ENCODE measurements at places on chromosomes 13 and 19.

DNA sequence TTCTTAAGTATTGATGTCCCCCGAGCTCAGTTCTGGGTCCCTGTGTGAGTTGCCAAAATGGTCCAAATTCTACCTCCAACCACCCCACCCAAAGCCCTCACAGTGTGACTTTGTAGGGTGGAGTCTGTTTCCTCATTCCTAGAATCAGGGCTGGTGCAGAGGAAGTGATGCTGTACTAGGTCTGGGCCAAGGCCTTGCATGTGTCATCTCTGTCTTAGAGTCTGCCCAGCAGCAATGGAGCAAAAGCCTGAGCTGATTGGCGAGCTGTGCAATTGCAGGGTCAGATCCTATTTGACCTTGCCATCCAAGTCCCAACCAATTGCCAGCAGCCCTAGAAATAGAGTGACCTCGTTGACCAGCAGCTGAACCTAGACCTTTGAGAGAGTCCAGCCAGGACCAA is 97.0 kb upstream of the ANKRD10 start:
- DNase-seq, result no peak

- DNase-seq, result no peak
These were observed 158.1 kb downstream of the ZNF486 start for GRCh38 chr19:20325151-20325550.

DNA sequence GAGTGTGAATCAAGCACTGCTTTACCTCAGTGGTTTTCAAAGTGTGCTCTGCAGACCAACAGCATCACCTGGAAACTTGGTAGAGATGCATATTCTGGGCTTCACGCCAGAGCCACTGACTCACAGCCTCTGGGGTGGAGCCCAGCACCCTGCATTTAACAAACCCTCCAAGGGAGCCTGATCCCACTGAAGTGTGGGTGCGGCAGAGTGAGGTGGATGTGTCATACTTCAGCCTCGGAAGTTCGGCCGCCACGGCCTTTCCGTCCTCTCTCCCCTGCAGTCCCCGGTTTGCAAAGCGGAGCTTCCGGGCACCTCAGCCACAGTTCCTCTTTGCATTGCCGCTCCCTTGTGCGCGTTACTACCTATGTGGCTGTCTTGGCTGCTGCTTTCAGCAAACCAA is 33.3 kb upstream of the MICU2 start:
- no peak for DNase-seq

DNA sequence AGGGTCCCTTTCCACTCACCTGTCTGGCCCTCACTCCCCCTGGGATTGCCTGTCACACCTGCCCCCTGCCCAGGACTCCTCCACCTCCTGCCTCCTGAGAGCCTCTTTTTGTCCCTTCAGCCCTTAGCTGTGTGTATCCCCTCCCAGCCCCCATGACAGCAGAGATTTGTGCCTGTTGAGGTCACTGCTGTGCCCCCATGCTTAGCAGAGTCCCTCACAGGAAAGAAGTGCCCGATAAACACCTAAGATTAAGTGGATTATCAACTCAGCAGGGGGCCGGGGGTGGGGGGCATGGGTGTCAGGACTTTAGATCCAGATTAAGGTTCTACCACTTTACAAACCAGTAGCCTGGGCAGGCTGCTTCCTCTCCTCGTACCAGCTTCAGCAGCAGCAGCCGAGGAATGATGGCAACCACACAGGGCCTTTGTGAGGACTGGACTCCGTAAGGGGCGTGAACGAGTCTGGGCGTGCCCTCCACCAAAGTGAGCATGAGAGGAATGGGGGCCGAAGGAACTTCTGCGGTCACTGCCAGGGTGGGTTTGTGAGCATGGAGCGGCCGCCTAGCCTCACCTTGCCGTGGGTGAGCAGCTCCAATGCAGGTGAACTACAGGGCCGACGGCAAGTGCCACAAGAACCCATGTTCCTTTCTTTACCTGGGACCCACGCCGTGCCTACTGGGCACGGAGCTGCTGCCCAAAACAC is 36.1 kb downstream of the ZNF787 start:
- DNase-seq, result no peak

- DNase-seq, result no peak
These were observed 16.7 kb downstream of the FAM216B start for GRCh38 chr13:42798118-42798517.

GRCh38 chr13:55229906-55230569 is 1910.7 kb upstream of the PRR20A start:
- no peak for DNase-seq

DNA sequence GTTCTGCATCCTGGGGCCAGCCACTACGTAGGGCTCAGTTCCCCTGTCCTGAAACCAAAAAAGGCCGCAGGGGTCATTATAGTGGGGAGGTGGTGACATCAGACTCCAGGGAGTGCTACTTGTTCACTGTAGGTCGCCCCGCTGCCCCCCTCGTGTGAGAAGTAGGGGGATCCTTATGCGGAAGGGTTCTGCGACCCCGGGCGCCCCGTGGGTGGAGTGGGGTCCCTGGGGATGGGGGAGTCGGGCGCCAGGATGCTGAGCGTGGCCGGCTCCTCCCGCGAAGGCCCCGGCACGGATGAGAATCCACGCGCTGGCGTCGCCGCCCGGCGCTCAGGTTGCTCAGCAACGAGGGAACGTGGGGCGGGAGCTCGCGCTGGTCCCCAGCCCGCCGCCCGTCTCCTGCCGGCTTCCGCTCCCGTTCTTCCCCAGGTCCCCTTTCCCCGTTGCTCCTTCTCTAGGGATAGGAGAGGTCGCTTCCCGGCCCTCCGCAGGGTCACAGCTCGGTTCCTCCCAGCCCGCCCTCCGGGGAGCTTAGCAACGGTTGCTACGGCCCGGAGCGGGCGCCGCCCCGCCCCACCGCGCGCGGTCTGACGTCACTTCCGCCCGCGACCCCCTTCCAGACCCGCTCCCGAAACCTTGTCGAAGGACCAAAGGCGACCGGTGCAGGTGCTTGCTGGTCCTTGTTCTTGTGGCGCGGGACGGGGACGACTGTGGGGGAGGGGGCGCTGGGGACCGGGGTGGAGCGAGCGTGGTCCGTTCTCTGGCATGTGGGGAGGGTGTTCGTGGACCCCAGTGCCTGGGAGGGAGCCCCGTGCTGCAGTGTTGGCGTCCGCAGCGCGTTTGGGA is at the start of gene NAT14:
TSS of gene NAT14 (plus strand) at position 596 of the 846 bp plus-strand sequence. CDS start 521 bp downstream, outside the sequence.
- peak; percentile 64 for DNase-seq

- no peak for DNase-seq
These were observed 665.7 kb upstream of the GPC6 start for GRCh38 chr13:92560883-92561282.

DNA sequence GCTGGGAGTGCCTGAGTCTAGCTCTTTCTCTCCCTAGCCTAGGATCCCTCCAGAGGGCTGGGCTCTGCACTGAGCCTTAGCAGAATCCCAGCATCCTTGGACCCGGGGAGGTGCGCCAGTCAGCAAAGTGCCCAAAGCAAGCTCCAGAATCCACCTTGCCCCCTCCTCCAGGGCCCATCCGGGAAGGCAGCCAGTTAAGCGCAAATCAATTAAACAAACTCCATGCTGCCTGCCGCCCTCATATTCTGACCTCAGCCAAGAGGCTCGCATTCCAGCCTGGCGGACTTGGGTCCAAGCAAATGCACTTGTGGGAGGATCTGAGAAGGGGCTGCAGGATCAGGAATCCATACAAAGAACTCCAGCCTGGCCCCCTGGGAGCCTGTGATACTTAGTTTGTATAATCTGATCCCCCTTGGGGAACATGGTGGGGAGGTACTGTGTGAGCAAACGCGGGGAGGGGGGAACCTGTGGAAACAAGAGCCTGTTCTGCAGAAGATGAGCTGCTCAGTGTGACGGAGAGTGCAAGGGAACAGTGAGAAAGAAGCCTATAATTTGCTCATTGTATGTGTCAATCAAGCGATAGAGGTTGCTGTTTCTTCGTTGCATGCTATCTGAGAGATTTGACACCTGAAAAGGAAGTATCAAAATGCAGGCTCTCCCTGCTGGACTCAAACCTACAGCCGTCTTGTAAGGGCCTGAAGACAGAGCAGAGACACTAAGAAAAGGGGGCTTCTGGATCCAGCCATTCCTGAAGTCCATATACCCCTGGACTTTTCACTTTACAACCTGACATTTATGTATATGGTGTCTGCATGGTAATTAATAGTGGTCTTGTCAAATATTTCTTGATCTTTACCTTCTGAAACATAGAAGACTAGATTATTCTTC is 29.4 kb downstream of the ZNRF4 start:
- DNase-seq, result peak; percentile 51

DNA sequence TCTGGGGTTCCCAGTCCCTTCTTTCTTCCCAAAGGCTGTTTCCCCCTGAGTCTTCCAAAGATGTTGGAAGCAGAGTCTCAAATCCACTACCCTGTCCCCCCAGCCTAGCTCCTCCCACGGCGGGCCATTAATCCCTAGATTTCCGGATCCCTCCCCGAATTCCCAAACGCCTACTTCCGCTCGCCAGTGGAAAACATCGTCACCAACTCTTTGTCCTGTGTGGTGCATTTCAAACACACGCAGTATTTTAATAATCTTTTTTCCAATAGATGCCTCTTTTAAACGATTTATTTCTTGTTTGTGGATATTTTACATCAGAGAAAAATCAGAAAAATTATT is 610 bp downstream of the ZNF791 start:
- DNase-seq, result peak; percentile 40

GRCh38 chr13:49667773-49668172 is 23.5 kb downstream of the EBPL start:
- no peak for DNase-seq

- DNase-seq, result no peak
These were observed 1.9 kb downstream of the HNRNPA1L2 start for GRCh38 chr13:52644108-52644507.

GRCh38 chr13:97307882-97308624 is 85.9 kb downstream of the MBNL2 start:
- DNase-seq, result no peak

- no peak for DNase-seq
These were observed 14.9 kb downstream of the DPF1 start for GRCh38 chr19:38209152-38209551.

DNA sequence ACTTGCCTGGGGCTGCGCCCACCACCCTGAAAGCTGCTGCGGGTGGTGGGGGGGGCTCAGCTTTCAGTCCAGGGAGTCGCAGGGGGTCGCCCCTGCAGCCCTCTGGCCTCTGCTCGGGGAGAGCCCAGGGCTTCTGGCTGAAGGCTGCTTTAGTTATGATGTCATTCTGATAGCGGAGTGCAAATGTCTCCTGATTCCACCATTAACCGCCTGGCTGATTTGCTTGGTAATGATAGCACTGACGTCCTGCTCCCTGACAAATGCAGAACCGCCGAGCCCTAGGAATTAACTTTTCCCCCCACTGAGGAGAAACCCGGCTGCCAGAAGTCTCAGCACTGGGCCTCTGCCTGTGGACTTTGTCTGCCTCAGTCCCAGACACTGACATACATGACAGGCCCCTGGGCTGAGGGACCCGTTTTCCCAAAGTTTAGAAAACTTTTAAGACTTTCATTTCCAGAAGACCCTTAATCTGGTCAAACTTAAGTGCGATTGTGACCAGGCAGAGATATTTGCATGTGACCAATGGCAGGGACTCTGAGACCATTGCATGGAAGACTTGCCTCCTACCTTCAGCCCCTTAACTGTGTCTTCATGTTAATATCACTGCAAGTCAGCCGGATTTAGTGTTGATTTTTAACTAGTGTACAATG is 142.5 kb upstream of the ZNF536 start:
- no peak for DNase-seq

- no peak for DNase-seq
These were observed 10.5 kb downstream of the PMIS2 start for GRCh38 chr19:35596366-35596999.

DNA sequence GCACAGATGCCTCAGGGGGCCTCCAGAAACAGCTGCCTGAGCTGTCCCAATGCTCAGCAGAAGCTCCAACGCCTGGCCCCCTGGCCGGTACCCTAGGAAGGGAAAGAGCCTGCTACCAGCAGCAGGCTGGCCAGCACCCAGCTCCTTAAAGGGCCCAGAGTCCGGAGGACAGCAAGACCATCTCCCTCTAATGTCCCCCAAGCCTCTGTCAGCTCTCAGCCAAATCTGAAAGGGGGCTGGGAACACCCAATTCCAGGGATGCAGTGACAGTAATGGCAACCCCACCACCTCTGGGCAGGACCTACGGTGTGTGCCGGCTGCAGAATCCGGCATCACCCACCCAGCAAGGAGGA is 4.2 kb downstream of the PPP6R1 start:
- DNase-seq, result no peak

GRCh38 chr13:32115066-32115465 is 83.5 kb downstream of the FRY start:
- no peak for DNase-seq
